ENCODE measurements at places on chromosomes 1 and 21.
A peak's percentile ranks its signal among the peaks of the same experiment; 100 is the strongest.

- peak; percentile 34 for DNase-seq
Measured at GRCh38 chr1:32215629-32216480, 6.3 kb downstream of the TMEM234 start.

GRCh38 chr21:31349208-31349607 lies 5.1 kb upstream of the TIAM1 start:
- DNase-seq, result no peak

- DNase-seq, result no peak
Measured at GRCh38 chr1:116760487-116760886, 6.3 kb downstream of the CD2 start.

DNA sequence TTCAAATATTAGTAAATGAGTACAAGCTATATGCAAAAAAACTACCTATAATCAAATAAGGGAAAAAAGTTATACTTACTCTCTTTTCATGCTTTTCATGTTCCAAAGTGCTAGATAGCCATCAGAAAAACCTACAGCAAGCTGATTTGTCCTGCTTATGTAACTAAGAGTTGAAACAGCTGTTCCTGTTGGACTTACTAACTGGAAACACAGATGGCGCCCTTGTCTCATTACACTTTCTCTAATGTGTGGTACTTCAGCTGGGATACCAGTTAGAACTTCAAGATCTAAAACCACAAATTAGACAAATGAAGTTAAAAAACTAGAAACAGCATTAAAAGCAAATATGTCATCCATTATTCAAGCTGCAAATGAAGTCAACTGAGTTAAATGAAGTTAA lies 24.3 kb downstream of the AHCTF1 start:
- peak; percentile 16 for DNase-seq

GRCh38 chr1:74570797-74571492 lies 58.5 kb upstream of the LRRC53 start:
- DNase-seq, result peak; percentile 90

- DNase-seq, result no peak
Measured at GRCh38 chr1:211333906-211334305, 7.3 kb downstream of the TRAF5 start.

DNA sequence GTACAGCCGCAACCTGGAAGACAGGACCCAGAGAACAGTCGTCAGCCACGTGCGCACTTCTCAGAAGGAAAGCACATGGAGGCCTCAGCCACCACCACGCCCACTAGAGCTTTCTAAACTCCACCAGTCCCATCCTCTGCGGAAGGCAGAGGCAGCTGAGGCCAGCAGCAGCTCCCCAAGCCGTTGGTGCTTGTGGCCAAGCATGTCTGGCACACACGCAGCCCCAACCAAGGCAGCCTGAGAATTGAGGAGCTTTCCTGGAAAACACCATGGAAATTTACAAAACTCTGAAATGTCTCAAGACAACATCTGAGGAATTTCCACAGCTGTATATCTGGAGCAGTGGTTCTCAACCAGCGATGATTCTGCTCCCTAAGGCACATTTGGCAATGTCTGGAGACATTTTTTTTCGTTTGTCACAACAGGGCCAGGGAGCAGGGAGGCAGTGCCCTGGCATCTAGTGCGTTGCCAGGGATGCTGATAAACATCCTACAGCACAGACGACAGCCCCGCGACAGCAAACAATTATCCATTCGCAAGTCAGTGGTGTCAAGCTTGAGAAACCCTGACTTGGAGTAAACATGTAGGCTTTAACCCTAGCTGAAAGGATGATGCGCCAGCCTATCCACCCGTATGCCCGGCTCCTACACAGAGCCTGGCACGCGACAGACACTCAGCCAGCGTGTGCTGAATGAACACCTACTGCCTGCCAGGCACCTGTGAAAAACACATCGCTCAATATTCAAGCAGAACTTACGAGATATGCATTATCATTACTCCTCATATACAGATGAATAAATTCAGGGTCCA lies 24.7 kb downstream of the NPHP4 start:
- no peak for DNase-seq

GRCh38 chr1:218135371-218135770 lies 149.7 kb upstream of the RRP15 start:
- no peak for DNase-seq

DNA sequence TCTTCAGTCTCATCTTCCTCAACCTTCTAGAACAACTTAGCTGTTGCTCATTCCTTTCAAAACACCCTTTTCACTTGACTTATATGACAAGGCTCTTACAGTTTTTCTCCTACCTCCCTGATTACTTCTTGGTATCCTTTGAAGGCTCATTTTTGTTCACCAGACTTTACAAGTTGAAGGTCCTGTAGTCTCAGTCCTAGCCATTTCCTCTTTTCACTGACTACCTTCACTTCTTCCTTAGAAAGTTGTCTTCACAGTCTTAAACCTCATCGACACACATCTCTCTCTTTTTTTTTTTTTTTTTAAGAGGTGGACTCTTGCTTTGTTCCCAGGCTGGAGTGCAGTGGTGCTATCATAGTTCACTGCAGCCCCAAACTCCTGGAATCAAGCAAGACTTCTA lies 6.6 kb upstream of the TP53BP2 start:
- DNase-seq, result no peak

- DNase-seq, result no peak
Measured at GRCh38 chr21:43858806-43859648, 6.0 kb upstream of the AGPAT3 start.

DNA sequence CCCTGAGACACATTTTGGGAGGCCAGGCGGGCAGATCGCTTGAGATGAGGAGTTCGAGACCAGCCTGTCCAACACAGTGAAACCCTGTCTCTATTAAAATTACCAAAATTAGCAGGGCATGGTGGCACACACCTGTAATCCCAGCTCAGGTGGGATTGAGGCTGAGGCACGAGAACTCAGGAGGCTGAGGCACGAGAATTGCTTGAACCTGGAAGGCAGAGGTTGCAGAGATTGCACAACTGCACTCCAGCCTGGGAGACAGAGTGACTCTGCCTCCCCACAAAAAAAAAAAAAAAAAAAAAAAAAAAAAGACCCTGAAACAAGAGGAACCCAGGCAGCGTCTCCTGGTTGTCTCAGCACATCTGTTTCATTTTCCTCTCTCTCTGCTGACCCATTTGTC lies 24.2 kb downstream of the PGM1 start:
- DNase-seq, result peak; percentile 66

GRCh38 chr1:151156515-151156819 lies at the start of gene TNFAIP8L2:
Gene TNFAIP8L2, plus strand, starts transcription at chr1:151156649. Its CDS starts 2,049 bp downstream, at chr1:151158698.
- no peak for DNase-seq

GRCh38 chr1:230507666-230508402 lies 81.7 kb upstream of the PGBD5 start:
- DNase-seq, result no peak

DNA sequence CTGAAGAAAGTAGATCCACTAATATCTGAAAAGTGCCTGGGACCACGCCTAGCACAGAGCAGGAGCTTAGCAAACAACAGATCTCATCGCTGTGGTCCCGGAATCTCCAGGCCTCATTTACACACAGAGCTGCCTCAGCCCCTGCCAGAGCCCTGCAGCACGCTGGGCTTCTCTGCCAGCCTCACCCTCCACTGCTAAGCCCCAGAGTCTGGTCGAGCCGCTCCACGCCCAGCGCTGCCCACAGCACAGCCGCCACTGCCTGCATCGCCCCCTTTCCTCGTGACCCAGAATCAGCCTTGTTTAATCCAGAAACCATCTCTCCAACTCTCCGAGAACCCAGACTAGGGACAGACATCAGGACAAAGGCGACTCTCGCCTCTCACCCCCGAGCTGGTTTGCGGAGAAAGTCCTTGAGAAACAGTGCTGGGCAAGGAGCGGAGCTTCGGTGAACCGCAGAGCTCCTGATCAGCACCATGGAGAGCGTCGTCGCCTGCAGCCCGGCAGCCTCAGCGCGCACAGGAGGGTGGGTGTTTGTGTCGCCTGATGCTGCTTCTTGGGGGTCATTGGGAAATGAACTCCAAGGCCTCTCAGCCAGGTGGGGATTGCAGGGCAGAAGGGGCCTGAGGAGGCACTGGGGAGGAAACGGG lies 145.1 kb downstream of the NPHP4 start:
- DNase-seq, result no peak

- no peak for DNase-seq
Measured at GRCh38 chr1:173329726-173330125, 122.6 kb upstream of the TNFSF4 start.

DNA sequence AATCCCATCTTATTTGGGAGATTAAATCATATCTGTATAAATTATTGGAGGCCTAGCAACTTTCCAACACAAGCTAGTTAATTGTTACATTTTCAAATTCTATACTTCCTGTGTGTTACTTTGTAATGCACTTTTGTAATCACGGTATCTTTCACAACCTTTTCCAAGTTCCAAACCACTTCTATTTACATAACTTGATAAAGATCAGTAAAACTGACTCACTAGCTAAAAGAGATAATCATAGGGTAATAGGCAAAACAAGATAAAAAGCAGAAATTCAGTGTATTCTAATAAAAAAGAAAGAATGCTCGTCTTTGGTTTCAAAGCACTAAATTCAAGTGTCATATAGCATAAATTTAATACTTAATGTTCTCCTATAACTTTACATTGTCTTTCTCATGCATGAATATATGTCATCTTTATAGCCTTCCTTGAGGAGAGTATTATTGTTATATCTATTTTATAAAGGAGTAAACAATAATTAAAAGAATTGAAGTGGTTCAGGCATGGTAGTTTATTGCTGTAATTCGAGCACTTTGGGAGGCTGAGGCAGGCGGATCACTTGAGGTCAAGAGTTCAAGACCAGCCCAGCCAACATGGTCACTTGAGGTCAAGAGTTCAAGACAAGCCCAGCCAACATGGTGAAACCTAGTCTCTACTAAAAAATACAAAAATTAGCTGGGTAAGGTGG lies 66.4 kb downstream of the RGS13 start:
- no peak for DNase-seq

GRCh38 chr1:226443439-226443838 lies 35.5 kb upstream of the PARP1 start:
- DNase-seq, result no peak

DNA sequence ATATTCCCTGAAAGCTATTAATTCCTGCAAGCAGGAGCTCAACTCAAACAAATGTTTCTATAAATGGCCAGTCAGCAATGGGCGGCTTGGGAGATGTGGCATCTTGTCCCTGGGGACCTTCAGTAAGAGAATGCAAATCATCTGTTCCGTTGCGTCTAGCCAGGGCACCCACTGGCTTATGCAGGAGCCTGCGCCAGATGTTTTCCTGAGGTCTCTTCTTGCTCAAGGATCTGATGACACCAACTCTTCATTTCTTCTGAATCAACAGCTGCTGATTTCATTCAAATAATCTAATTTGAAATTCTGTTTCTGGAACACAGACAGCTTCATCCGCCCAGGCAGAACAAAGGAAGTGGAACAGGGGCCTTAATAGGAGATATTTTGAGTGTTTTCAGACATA lies 70.0 kb upstream of the AJAP1 start:
- no peak for DNase-seq

GRCh38 chr1:167136191-167136614 lies 42.3 kb downstream of the STYXL2 start:
- no peak for DNase-seq

- peak; percentile 30 for DNase-seq
Measured at GRCh38 chr1:205226868-205227583, 720 bp upstream of the TMCC2 start.

DNA sequence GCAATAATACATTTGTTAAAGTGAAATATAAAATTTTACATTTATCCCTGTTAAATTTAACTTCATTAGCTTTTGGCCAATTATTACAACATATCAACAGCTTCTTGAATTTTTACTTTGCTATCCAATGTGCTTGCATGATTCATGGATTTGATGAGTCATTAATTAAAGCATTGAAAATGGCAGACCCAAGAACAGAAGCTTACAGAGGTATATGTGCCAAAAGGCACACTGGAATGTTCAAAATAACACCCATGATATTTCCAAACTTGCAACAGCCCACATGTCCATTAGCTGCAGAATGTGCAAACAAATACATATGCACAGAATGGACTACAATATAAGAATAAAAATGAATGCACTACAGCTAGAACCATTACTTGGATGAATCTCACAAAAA lies 76.4 kb upstream of the MAN1A2 start:
- no peak for DNase-seq

- no peak for DNase-seq
Measured at GRCh38 chr21:21119091-21119490, 120.9 kb downstream of the NCAM2 start.

DNA sequence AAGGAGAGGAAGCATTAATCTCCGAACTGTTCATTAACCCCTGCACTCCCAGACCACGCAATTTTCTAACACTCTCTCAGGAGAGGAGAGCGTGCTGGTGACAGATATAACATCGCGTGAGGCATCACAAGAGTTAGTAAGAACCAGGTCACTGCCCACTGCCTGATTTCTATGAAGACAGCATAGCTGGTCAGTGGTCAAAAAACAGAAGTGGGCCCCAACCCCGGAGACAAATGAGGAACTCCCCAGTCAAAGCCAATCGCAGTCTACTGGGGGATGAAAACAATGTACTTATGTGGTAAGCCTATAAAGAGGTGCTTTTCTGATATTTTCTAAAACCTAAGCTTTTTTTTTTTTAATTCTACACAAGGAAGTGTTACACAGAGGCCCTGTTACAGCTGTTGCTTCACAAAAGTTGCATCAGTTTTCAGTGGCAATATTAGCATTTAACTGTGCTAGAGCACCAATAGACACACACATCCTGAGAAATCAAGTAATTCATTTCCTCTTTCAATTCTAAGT lies 231.8 kb upstream of the IRF2BP2 start:
- no peak for DNase-seq

DNA sequence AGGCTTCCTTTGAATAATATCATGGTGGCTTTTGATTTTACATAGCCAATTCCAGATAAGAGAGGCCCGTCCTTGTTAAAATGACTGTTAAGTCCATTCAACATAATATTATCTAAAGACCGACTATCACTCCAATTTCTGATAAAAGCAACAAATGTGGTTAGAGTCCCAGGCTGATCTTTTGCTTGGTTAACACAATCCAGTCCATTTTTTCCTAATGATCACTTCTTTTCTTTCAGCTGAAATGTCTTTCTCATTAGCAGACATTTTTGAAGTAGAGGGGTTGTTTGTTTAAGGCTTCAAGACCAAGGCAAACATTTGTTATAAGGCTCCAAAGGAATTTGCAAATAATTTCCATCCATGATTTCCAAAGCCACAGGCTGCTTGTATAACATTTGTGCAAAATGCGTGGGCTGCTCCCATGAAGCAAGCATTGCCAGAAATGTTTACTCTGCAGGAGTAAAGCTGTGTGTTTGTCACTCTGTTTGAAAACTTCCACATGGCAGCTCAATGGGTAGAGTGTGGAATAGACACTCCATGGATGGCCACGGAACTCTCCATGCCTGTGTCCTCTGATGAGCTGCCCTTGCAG lies 111.5 kb downstream of the PSMG1 start:
- DNase-seq, result no peak

- DNase-seq, result no peak
Measured at GRCh38 chr1:56397409-56397808, 182.0 kb downstream of the PLPP3 start.

GRCh38 chr1:220957233-220957605 lies 78.0 kb downstream of the HLX start:
- no peak for DNase-seq

GRCh38 chr1:14529475-14529874 lies 69.0 kb upstream of the KAZN start:
- DNase-seq, result no peak

- no peak for DNase-seq
Measured at GRCh38 chr1:71967670-71968069, 314.7 kb downstream of the NEGR1 start.
